ENCODE measurements at places on chromosomes 4 and X.

GRCh38 chrX:41473936-41474725 is 27.0 kb downstream of the NYX start:
- no peak for DNase-seq

- DNase-seq, result no peak
Measured at GRCh38 chrX:9772943-9773342, 7.3 kb upstream of the GPR143 start.

- peak; percentile 16 for DNase-seq
Measured at GRCh38 chr4:32145987-32146386, 1425.8 kb downstream of the PCDH7 start.

DNA sequence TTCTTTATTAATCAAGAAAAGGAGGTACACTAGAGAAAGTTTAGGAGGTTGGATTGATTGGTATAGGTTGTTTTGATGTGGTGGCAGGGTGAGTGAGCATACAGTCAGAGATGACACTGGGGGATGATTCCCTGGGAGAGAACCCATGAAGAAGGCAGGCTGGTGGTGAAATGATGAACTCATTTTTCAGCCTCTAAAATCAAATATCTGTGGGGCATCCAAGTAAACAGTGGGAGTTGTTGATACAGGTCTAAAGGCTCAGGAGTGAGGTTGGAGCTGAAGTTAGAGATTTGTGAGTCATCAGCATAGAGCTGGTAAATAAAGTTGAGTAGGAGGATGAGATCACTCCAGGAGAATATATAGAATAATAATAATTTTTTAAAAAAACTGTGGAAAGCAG is 10.0 kb upstream of the AP1S2 start:
- DNase-seq, result no peak

GRCh38 chr4:26936284-26937065 is 75.8 kb downstream of the STIM2 start:
- no peak for DNase-seq

DNA sequence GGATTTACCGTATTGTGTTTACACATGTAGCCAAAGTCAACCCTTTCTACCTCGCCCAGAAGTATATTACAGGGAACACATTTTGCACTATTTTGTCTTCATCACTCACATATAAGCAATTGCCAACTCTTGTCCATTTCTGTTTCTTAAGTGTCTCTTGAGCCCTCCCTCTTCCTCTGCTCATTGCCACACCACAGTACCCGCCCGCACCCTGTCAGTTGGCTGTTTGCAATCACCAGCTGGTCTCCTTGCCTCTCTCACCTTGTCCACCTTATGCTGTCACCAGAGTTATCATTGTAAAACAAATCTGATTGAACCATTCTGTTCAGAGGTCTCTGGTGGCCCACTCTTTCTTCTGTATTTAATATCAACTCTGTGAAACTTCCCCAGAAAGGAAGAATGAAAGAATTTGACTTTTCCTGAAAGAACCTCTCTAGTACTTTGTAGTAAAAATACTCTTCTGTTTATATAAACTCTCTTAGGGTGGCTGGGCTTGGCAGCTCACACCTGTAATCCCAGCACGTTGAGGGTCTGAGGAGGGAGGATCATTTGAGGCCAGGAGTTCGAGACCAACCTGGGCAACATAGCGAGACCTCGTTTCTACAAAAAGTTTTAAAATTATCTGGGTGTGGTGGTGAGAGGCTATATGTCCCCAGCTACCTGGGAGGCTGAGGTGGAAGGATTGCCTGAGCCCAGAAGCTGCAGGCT is 50.2 kb downstream of the ING2 start:
- no peak for DNase-seq

GRCh38 chrX:39518476-39519029 is 579.2 kb downstream of the BCOR start:
- no peak for DNase-seq

GRCh38 chrX:2340991-2341390 is 159.8 kb downstream of the DHRSX start:
- DNase-seq, result no peak

GRCh38 chrX:134712272-134712671 is 54.0 kb upstream of the PLAC1 start:
- no peak for DNase-seq

DNA sequence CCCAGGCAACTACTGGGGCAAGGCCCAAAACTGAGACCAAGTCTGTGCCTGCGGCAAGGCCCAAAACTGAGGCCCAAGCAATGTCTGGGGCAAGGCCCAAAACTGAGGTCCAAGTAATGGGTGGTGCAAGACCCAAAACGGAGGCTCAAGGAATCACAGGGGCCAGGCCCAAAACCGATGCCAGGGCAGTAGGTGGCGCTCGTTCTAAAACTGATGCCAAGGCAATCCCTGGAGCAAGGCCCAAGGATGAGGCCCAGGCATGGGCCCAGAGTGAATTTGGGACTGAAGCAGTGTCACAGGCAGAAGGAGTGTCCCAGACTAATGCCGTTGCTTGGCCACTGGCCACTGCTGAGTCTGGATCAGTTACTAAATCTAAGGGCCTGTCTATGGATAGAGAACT is 2.7 kb downstream of the GPRASP2 start:
- no peak for DNase-seq

- DNase-seq, result no peak
Measured at GRCh38 chrX:30816079-30816478, 73.0 kb downstream of the TAB3 start.

DNA sequence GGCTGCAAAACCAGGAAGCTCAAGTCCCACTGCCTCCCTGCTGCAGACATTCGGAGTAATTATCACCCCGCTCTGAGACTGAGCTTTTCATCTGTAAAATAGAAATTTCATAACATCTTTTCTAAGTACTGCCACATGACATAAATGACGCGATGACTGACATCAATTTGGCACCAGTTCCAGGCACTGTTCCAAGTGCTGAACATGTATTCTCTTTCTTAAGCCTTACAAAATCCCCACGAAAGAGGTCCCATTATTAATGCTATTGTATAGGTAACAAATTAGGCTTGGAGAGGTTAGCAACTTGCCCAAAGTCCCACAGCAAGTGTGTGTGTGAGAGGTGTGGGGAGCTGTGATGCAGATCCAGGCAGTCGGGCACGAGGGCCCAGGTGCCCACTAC is 56.4 kb downstream of the SLC2A9 start:
- DNase-seq, result no peak

GRCh38 chrX:106611679-106612392 is at the start of gene RADX:
Gene RADX, plus strand, starts transcription at chrX:106611978. Its CDS starts 103 bp downstream, at chrX:106612081.
- peak; percentile 93 for DNase-seq

- no peak for DNase-seq
Measured at GRCh38 chrX:105173071-105173470, 47.4 kb downstream of the TEX13A start.

- no peak for DNase-seq
Measured at GRCh38 chrX:20221902-20222301, 44.8 kb downstream of the RPS6KA3 start.

DNA sequence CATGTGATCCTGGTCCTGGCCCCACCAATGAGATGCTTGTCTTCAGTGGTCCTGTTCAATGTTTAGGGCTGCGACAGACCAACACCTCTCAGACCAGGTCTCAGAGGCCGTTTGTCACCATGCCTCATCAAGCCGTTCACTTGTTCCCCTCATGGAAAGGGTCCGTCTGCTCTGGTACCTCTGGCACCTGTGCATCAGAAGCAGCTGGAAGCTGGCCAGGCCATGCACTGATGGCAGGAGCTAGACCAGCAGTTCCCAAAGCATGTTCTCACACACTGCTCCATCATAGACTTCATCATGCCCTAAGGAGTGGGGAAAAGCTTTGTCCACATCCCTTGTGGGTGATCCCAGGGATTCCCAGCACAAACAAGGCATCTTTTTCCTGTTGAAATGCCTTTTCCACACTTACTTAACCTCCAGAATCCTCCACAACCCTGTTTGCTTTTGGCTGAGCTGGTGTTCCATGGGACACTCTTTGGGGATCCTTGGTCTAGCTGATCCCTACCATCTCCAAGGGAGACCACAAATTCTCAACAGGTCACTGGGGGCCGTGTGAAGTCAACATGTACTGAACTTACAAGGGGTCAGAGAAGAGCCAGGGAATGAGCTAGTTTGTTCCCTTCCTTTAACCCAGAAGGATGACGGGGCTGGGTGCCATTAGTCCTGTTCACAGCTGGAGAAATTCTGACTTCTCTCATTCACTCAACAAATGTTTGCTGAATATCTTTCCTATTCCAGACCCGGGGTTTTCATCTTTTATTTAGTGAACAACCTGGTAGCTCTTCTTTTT is 21.8 kb downstream of the SH3TC1 start:
- no peak for DNase-seq

DNA sequence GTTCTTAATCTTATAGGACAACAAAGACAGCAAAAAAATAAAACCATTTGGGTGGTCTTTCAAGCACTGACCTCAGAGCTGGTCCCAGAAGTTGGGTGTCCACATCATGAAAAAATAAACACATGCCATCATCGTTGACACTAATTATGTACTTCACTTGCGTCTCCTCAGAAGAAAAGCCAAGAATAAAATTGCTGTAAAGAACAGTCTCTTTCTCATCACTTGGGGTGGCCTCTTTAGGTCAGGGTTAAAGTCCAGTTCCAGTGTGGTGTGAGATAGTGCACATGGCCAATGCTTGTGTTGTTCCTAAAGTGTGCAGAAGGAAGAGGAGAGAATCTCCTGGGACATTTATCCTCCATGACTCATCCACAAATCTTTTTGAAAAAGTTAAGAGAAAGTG is 49.5 kb upstream of the IBSP start:
- no peak for DNase-seq

DNA sequence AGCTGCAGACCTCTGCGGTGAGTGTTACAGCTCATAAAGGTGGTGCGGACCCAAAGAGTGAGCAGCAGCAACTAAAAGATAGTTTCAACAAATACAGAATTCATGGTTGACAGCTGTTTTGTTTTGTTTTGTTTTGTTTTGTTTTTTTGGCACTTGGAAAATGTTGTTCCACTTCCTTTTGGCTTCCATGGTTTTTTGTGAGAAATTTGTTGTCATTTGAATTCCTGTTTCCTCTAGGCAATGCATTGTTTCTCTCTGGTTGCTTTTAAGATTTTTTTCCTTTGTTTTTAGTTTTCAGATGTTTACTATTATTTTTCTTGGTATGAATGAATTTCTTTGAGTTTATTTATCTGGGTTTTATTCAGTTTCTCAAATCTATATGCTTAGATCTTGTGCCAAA is 229.4 kb downstream of the MID1IP1 start:
- no peak for DNase-seq

DNA sequence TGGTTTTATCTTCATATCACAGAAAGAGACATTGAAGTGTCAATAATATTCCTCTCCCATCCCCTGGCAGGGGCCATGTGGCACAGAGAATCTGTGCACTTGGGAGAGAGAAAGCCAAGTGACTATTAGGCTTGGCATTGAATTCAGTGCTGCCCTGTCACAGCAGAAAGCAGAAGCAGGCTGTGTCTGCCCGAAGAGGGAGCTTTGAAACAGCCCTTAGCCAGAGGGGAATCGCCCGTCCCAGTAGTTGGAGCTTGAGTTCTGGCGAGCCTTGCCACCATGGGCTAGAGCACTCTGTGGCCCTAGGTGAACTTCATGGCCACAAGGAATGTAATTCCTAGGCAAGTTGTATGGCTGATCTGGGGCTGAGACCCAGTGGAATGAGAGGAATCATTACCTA is 282.5 kb upstream of the PCDH10 start:
- no peak for DNase-seq

DNA sequence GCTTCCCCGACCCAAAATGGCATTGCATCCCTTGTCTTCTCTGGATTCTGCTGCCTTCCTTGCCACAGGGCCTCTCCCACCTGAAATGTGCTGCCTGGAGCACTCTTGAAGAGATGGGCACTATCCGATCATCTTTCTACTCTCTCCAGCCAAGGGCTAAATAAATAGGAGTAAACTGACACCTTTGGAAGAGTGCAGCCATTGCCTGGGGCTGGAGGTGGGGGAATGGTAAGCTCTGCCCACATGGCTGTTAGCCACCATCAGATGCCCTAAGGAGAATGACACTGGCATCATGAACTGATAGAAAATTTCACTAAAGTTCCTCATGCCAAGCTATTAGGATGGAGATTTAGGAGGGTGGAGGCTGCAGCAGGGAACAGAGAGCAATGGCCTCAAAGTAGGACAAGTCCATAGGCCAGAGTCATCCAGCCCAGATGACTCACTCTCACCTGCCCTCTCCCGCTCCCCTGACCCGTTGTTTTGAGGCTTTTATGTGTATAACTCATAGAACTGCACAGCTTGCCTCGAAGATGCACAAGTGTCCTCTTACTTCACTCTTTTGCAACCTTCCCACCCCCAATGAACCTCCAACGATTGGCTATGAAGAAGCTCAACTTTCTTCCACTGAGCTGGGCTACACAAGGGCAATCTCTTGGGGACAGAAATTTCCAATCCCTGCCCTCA is 822 bp upstream of the PFKFB1 start:
- no peak for DNase-seq

DNA sequence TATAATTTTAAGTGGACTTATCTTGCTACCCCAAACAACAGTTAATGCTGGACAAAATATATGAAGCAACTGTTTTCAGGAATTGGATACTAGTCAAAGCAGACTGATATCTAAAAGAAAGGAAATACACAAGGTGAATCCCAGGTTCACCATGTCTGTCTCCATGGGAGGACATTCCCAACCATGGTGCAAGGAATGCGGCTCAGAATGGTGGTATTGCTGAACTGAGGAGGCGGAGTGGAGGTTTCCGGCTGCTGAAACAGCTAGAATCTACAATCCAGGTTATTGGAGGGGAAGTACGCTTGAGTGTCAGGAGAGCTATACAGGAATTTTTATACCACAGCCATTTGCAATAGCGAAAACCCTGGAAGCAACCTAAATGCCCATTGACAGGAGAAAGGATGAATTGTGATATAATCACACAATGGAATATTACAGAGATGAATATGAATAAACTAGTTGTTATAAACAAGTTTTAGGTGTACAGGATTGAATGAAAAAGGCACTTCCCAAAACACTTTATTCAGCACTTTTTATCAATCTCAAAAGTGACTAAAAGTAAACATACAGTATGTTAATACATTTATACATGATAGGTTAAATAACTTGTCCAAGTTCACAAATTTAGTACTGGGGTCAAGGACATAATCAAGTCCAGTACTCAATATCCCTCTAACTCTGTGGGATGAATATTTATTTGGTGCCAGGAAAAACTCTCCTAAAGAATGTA is 9.0 kb downstream of the HMGB2 start:
- peak; percentile 8 for DNase-seq

DNA sequence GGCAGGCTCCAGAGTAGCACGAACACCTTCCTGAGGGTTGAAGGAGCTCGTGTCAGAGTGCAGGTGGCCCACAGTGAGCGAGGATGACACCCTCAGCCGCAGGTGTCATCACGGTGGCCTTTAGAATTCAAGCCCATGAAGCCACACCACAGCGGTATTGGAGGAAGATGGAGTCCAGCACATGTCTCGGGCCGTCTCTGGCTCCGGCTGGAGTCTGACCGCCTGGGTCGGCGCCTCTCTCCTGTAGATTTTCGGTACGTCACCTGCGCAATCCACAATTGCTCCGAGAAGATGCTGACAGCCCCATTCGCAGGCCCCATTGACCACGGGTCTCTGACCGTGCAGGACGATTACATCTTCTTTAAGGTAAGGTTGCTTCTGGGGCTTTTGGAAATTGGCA is 229.4 kb upstream of the PSAPL1 start:
- no peak for DNase-seq

GRCh38 chr4:110489901-110490508 is 14.1 kb downstream of the ENPEP start:
- DNase-seq, result no peak

All from neural progenitor cell (in vitro differentiated cells).